Stimulated activated CD8-positive, alpha-beta memory T cell treated with anti-CD3 and anti-CD28 coated beads, Interleukin-7, amount 100 ng/mL, for 48 hours (primary cell): ENCODE measurements at places on chromosomes 1 and 21.
A peak's percentile ranks its signal among the peaks of the same experiment; 100 is the strongest.

DNA sequence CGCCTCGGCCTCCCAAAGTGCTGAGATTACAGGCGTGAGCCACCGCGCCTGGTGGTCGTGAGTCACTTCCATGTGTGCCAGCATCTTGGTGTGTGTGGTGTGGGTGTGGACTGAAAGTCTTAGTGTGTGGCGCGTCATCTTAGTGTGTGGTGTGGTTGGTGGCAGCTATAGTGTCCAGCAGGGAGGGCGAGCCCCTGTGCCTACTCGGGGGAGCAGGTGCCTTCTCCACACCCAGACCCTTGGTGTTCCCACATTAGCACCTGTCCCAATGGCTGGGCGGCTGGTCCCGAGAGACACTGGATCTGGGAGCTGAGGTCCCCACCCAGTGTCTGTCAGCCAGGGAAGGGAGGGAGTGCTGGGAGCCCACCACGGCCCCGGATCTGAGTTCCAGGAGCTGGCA lies 2.8 kb downstream of the SCNN1D start:
- peak; percentile 41 for DNase-seq

DNA sequence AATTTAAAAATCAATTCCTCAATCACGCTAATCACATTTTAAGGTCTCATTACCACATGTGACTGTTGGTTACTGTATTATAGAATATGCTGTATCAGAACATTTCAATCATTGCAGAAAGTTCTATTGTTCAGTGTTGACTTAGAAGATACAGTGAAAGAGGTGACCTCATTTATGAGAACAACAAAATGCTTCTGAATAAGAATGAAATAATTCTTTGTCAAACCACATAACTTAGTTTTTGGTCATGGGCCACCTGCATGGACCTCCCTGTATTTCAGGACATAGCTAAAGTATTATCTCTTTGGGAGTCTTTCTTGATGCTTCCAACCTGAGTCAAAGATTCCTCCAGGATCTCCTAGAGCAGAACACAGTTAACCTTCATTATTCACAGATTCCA lies 22.3 kb downstream of the MFSD2A start:
- DNase-seq, result no peak

GRCh38 chr1:25169610-25170009 lies 62.7 kb downstream of the SYF2 start:
- DNase-seq, result no peak

- no peak for DNase-seq
Measured at GRCh38 chr1:72062584-72062983, 219.8 kb downstream of the NEGR1 start.
